ENCODE measurements at places on chromosomes 2 and 18.

DNA sequence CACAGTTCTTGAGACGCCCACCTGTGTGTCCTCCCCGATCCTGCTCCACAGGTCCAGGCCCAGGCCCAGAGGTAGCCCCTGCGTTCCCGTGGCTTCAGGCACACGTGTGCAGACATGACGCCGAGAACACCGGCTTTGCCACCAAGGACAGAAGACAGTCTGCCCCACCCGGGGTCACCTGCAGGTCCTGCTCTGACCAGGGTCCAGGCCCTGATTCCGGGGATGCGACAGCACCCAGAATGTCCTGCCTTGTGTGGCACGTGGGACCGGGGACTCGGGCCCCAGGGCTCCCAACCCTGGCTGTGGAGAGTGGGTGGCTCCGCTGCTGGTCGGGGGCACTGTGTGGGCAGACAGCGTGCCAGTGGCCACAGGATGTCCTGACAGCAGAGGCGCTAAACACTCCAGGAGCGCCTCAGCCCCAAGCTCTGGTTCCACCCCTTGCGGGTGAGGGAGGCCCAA lies 36.9 kb downstream of the ADI1 start:
- no peak for DNase-seq

DNA sequence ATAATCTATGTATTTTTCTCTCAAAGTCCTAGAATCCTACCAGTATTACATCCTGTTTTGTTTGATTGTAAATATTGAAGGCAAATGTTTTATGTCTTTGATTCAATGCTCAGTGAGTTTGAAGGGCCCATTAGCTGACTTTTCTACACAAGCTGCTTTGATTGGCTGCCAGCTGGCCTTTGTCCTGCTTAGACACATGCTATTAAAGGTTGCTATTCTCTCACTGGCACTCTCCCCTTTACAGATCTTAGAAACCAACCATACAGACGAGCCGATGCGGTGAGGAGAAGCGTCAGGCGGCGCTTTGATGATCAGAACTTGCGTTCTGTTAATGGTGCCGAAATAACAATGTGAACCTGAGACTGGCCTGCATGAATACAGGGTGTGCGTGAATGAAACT lies 69.7 kb downstream of the PRPF40A start:
- peak; percentile 79 for DNase-seq

DNA sequence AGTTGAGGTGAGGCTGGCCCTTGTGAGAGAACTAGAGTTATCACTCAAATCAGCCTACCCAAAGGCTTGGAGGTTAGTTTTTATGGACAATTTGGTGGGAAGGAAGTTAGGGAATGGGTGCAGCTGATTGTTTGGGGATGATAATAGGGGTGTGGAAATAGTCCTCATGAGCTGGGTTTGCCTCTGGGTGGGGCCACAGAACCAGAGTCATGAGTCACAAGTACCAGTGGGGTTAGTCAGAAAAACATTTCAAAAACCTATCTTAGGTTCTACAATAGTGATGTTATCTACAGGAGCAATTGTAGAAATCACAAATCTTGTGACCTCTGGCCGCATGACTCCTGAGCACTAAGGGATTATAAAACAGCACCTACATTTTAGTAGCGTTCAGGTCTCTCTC lies 630.1 kb upstream of the PIK3C3 start:
- no peak for DNase-seq

GRCh38 chr2:173239644-173240043 lies 115.0 kb upstream of the CDCA7 start:
- DNase-seq, result no peak

DNA sequence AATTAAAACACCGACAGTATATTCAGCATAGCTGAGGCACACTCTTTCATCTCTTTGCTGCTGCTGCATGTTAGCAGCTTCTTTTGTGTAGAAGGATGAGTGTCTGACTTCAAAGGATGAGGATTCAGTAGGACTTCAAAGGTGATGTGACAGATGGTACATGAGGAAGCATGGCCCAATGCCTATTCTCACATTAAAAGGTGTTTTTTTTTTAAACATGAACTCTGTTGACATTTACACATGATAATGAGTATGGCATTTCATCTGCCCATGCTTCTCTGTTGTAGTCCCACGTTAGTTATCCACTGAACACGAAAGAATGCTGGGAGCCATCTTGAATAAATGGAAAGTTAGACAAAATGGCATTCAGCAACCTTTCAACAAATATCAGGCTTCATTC lies 1950.8 kb upstream of the PIK3C3 start:
- no peak for DNase-seq

GRCh38 chr18:35747894-35748472 lies 166.4 kb downstream of the GALNT1 start:
- no peak for DNase-seq

- DNase-seq, result no peak
Measured at GRCh38 chr18:24678626-24679025, 218.2 kb downstream of the HRH4 start.

GRCh38 chr18:48292229-48292628 lies 117.0 kb downstream of the ZBTB7C start:
- DNase-seq, result no peak

- DNase-seq, result no peak
Measured at GRCh38 chr18:75977081-75977480, 518.0 kb downstream of the ZNF516 start.

DNA sequence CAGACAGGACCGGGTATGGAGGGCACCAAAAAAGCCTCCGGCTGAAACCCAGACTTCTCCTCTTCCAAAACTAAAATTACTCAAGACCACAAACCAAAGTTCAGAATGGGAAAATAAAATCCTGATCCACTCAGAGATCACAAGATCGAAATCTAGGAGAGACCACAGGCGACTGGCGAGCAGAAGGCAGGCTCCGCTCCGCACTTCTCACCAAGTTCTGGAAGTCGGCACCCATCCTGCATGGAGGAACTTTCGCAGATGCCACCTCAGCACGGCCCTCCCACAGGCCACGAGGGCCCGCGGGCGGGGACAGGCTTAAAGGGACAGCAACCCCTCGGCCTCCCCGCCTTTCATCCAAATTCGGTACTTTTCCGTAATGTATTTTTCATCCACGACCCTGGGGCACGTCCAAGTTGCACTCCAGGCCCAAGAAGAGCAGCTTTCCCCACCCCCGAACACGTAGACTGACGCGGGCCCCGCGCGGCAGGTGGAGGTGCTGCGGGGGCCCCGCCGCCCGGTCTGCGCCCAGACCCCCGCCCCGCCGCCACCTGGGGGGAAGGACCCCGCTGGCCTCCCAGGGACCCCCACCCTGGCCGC lies 43.7 kb downstream of the HDLBP start:
- no peak for DNase-seq

DNA sequence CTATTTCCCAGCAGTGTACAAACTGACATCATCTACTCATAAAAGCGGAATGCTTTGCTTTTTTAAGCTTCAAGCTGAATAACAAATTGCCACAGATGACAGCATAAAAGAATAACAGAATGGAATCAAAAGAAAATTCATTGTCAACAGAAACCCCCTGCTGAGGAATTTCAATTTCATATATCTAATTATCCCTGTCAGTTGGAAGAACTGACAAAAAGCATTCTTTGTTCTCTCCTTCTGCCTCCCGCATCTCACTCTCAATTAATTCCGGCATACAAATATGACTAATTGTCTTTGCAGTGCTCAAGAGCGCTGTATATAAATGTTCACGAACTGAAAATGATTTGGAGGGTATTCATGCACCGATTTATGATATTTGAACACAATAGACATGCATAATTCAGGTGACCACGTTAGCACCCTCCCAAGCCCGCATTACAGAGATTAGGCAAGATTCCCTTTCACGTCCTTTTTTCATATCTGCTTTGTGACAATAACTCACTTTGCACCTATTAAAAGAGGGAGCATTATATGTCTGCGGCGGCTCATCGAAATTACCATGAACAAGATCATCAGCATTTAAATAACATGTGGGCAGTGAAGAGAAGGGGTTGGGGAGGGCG lies 277.7 kb upstream of the SALL3 start:
- DNase-seq, result no peak

DNA sequence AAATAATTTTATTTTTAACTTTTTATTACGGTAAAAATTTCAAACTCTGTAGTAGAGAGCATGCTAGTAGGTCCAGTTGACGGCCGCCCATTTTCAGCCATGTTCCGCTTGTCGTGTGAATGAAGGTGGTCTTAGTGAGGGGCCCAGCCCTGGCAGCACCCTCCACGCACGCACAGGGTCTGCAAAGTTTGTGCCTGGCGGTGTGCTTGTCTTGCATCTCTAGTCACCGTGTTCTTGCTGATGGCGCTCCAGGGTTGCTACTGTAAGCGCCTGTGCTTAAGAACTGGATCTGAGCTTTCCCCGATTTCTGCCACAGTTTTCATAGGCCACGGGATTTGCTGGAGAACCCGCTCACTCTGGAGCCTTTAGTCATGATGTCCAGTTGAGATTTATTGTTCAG lies 28.9 kb downstream of the LDLRAD4 start:
- no peak for DNase-seq

DNA sequence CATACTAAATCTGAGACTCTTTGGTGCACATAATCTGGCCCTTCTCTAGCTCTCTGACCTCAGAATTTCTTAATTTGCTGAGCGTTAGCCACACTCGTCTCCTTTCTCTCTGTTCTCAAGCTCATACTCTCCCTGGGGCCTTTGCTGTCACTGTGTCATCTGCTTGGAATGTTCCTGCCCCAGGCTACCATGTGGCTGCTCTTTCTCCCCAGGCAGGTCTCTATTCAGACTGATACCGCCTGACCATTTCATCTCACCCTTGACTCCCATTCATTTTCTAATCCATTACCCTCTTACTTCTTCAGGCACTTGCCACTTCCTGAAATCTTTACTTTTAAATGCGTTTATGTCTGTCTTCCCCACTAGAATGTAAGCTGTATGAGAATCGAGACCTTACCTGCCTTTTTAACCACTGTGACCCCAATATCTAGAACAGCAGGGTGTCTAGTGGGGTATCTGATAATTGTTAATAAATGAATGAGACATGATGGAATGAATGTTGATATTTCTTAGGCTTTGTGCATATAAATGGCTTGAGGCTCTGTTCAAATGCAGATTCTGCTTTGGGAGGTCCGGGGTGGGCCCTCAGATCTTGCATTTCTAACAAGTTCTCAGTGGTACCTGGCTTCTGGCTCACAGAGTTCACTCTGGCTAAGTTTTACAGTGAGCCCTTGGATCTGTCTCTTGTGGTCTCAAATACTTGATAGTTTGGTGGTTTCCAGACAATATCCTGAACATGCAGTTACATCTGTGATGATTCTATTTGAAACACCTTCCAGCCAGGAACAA lies 89.9 kb upstream of the EPC2 start:
- DNase-seq, result no peak

GRCh38 chr2:207825978-207826377 lies 56.3 kb upstream of the FZD5 start:
- DNase-seq, result no peak

GRCh38 chr2:177585234-177585863 lies 192.8 kb downstream of the AGPS start:
- no peak for DNase-seq

GRCh38 chr2:56522605-56523089 lies 338.9 kb downstream of the CCDC85A start:
- peak; percentile 14 for DNase-seq

Data from DMS79 (cell line).